Osteoblast (primary cell): ENCODE measurements at places on chromosomes 6 and 20. TPM values are rescaled to one million over a fixed set of nuclear protein-coding genes. Genes with fewer than 3 reads are reported as not detected.
A peak's percentile ranks its signal among the peaks of the same experiment; 100 is the strongest.

Gene POLR3F
- total RNA-seq = 20.3 and 20.6 TPM in 2 replicates

Gene LST1
- 0.29 TPM in 1 of 2 replicates, not detected in the other for total RNA-seq

Gene ZNF334
- total RNA-seq = 5.0 and 5.8 TPM in 2 replicates

Gene HTR1B
- not detected in 2 replicates for total RNA-seq

Gene ABCC10
- 26.4 and 27.1 TPM in 2 replicates for total RNA-seq

Gene ENPP1
- 16.3 and 20.3 TPM in 2 replicates for total RNA-seq

Gene BTNL2
- not detected in 2 replicates for total RNA-seq

Gene MOG
- total RNA-seq = not detected in 2 replicates

Gene TDRD6
- total RNA-seq = 0.36 and 0.59 TPM in 2 replicates

GRCh38 chr6:149140137-149140909 lies 177.2 kb upstream of the TAB2 start:
- no peak for DNase-seq

GRCh38 chr6:118354641-118355040 lies 193.5 kb upstream of the PLN start:
- DNase-seq = no peak

DNA sequence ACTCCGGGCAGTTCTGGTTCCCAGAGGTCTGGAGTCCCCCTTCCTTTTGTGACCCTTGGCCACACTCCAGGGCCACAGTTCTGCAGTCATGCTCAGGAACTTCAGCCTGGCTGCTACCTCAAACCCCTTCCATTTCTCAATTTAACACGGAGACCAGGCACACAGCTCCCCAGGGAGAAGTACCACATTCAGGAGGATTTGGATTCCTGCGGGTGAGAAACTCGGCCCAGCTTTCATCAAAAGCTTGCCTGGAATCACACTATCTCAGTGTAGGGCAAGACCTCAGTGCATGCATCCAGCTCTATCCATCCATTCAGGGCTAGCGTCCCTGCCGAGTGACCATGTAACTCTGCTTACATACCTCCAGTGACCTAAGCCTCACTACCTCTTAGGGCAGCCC lies 16.8 kb upstream of the IP6K3 start:
- peak; percentile 19 for DNase-seq

DNA sequence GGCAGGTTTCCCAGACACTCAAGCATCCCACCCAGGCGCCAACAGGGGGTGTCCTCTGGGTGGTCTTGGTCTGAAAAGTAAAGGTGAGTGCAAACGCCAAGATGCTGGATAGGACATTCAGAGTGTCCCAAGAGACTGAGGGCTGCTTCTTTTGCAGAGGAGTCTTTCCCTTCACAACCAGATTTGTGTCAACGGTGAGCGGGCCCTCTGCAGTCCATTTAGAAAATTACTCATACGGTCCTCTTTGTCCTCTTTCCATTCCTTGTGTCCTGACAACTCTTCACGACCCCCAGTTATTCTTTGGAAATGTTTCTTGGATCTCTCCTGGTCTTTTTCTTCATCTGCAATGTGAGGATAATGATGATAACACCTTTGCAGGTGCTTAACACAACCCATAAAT lies 257.8 kb downstream of the CDC5L start:
- no peak for DNase-seq

DNA sequence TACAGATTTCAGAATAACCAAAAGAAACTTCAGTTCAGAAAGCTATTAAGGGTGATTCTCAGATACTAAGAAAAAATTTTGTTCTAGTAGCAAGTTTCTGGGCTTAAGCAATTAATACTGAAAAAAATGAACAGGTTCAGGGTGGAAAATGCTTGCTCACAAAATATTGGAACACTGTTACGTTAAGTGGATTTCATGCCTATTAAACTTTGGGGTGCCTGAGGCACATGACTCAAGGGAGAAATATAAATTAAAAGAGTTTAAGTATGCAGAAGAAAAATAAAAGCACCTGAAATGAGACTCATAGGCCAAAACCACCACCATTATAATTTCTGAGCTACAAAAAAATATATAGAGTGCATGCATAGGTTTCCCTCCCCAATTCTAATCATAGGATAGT lies 32.3 kb upstream of the HSF2 start:
- DNase-seq = no peak

GRCh38 chr6:168371185-168371584 lies 51.6 kb upstream of the DACT2 start:
- DNase-seq = peak; percentile 36

DNA sequence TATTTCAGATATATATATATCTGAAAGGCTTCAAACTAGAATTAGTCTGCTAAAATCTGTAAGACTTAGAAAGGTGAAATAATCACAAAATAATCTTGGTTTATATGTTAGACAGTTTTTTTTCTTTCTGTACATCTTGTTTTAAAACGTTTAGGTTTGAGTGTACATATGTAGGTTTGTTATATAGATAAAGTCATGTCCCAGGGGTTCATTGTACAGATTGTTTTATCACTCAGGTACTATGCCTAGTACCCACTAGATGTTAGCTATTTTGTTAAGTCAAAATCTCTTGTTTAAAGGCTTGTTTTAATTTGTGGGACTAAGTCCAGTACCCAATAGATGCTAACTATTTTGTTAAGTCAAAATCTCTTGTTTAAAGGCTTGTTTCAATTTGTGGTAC lies 1339.0 kb upstream of the CITED2 start:
- DNase-seq = no peak

GRCh38 chr20:1569415-1569881 lies 11.9 kb upstream of the SIRPD start:
- DNase-seq = no peak

DNA sequence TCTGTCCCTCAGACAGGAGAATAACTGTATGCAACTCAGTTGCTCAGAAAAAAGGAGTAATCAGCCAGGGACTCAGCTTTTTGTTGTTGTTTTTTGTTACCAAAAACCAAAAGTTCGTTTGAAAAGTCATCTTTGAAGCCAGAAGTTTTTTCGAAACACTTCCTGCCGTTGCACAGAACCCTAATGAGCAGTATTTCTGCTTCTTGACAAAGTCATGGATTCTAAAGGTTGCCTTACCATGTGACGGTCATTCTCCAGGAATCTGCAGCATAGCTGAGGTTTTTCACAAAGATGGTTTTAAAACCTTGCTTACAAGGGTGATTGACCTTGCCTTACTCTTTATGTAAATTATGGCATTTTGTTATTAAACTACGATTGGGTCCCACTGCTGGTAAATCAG lies 1.9 kb downstream of the RAB32 start:
- DNase-seq = peak; percentile 90

DNA sequence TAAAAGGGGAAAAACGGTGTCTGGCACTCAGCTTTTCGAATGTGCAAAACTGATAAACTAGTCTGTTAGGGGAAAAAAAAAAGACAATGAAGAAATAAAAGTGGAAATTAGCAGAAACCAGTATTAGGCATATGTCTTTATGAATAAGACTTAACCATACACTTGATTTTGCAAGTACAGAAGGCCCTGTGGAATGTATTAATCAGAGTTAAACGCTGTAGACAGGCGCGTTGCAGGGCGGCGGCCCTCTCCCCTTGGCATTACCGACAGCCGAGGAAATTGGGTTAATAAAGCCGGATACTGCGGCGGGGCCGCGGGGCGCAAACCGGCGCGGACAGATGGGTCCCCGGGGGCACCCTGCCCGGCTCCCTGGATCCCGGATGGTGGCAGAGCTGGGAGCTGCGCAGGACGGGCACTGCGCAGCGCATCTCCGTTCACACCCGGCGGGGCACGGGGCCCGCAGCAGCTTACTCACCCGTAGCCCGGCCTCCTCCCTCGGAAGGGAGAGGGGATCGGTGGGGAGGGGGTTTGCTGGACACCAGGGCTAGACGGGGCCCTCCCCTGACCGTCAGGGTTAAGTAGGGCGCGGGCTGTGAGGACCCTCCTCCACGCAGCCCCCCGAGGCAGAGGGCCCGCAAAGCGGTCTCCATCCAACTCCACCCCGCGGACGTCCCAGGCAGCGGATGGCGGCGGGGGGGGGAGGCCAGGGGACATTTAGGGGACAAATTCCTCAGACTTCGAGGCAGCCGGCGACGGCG lies 2.0 kb downstream of the BHLHE23 start:
- DNase-seq = no peak

- DNase-seq = peak; percentile 89
Observed at GRCh38 chr20:33437141-33437911, 6.2 kb downstream of the SNTA1 start.

GRCh38 chr6:52893221-52893620 lies 16.3 kb downstream of the GSTA3 start:
- DNase-seq = no peak

DNA sequence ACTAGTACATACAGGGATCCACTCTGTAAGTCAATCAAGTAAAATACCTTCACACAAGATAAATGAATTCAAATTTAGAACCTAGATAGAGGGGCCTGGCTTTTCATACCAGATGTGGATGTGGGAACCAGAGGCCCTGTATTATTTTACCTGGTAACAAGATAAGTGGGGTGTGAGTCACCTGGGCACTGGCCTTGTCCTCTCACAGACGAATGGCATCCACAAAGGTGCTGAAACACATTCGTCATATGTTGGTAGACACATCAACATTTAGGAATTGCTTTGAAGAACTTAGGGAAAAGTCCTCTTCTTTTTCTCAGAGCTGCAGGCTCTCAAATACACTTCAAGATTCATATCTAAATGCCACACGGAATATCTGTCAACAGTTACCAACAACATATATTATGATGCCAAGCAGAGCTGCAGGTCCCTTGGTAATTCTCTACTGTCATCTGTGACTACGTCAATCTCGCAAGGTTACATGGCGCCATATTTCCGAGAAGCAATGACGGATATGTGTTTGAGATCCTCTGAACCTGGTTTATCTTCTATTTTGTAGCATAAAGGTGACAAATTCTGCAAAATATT lies 618.6 kb downstream of the EPM2A start:
- DNase-seq = no peak

GRCh38 chr6:109441069-109441816 lies 719 bp downstream of the SMPD2 start:
- DNase-seq = peak; percentile 94

- no peak for DNase-seq
Observed at GRCh38 chr6:151069641-151070040, 170.1 kb upstream of the AKAP12 start.

GRCh38 chr20:49366687-49367086 lies 88.8 kb upstream of the ZNFX1 start:
- DNase-seq = no peak

DNA sequence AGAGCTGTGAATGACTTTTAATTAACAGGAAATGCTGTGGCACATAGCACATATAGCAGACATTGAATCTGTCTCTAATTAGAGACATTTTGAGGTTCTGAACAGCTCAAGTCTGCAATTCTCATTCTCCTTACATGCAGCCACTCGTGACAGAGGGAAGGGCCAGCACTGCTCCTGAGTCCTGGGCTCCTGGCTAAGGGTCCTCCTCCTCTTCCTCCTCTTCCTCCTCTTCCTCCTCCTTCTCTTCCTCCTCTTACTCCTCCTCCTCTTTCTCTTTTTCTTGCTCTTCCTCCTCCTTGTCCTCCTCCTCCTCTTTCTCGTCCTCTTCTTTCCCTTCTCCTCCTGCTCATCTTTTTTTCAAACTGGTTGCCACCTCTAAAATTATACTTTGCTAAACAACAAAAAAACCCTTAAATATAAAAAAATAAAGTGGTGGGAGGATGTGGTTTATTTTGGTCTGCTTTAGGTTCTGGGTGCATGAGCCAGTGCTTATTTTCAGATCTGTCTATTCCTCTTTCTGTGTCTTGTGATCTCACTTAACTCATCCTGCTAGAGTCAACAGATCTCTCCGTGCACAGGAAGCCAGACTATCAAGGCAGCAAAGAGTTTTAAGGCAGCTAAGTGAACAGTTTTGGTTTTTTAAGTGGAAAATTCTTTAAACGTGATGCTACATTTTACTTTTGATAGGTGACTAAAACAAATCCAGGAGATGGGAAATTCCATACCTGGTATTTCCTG lies 159.3 kb downstream of the CD83 start:
- peak; percentile 64 for DNase-seq

- no peak for DNase-seq
Observed at GRCh38 chr6:155110721-155111120, 115.6 kb downstream of the TIAM2 start.

DNA sequence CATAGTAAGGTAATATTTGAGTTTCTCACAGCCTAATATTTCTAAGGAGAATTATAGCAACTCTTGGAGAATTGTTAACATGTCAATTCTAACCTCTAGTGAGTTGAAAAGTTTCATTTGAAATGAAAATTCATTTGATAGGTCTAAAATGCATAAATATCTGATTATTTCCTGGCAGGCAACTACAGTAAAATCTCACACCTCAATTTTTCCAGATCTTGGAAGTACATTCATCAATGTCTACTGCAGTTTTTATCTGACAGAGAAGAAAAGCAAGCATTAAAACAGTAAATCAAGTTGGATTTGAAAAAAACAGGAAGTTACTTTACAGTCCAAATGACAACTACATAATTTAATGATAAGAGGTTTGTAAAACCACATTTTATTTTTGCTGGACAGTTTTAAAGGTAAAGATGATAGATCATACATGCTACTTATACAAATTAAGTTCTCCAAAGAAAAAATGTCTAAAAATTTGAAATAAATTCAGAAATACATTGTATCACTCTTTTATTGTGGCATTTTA lies 631.3 kb downstream of the EYS start:
- DNase-seq = no peak

DNA sequence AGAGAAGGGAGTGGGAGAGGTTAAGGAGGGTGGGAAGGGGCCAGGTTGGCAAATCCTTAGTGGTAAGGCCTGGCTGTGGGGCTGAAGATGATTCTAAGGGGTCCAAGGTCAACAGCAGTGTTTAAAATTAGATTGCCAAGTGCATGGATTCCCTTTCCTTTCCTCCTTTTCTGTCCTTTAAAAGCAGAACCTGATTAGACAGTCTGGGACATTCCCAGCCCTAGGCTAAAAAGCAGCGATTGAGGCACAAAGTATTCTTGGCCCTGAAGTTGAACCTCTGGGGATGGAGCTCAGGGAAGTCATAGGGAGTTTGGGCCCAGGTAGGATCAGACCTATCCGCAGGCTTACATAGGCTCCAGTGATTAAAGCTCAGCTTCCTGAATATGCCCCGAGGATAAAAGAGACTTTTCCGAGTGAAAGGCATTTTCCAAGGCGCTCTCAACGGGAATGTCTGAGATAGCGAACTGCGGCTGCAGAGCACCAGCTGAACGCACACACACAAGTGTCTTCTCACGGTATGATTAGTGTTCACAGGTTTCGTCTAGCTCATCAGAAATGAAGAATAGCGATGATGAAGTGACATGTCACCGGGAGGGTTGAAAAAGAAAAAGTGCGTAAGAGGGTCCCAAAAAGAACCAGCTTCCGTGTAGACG lies 787 bp upstream of the CARMIL1 start:
- DNase-seq = no peak

DNA sequence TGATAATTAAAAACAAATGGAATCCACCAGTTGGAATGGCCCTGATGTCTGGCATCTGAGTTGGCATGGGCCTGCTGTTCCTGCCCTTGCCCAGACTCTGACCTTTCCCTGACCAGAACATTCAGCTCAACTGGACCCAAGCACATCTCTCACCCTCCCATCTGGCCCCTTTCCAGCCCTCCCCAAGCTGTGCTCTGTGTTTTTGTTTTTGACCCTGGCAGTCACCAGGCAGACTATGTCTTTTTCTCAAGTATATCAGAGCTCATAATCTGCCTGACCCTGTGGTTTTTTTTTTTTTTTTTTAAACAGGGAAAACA lies 117.6 kb downstream of the TRDN start:
- DNase-seq = no peak
